ENCODE measurements at places on chromosomes 13 and 19.

- no peak for DNase-seq
These were observed 20.2 kb downstream of the SAFB start for GRCh38 chr19:5643060-5643459.

GRCh38 chr13:86862137-86862536, 809.0 kb upstream of the SLITRK5 start:
- DNase-seq, result no peak

- DNase-seq, result no peak
These were observed 61.1 kb upstream of the HMGB1 start for GRCh38 chr13:30526612-30527495.

GRCh38 chr19:41987141-41987860, 6.7 kb downstream of the ATP1A3 start:
- no peak for DNase-seq

- DNase-seq, result no peak
These were observed 498.6 kb downstream of the FGF9 start for GRCh38 chr13:22169473-22169872.

DNA sequence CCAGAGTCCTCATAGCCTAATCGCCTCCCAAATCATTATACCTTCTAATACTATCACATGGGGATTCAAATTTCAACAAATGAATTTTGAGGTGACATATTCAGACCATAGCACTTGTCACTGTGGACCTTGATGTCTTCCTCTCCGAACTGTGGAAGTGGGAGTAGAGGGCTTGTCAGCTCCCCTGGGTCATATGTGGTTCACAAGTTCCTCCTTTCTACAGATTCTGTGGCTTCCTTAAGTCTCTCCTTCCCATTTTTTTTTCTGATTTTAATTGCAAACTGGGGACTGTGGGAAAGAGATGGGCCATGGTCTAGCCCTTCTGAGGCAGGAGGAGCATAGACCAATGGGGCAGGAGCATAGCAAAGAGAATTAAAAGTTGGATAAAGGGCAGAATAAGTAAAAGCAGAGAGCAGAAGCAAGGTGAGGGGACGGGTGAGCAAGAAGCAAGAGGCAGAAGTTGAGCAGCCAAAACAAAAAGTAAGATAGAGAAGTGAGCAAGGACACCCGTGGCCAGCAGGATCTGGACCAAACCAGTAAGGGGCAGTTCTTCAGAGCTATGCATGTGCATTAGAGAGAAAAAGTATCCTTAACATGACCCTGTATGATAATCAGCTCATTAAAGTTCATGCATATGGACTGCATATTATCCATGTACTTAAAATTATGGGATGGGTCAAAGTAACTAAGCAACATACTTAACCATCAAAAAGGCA, 2.6 kb upstream of the SIGLEC7 start:
- DNase-seq, result no peak

- no peak for DNase-seq
These were observed 44.4 kb upstream of the FARP1 start for GRCh38 chr13:98098516-98098915.

GRCh38 chr13:45809801-45810394, 41.7 kb downstream of the SIAH3 start:
- DNase-seq, result no peak

GRCh38 chr19:50490991-50491472, 14.4 kb upstream of the GARIN5A start:
- DNase-seq, result no peak

DNA sequence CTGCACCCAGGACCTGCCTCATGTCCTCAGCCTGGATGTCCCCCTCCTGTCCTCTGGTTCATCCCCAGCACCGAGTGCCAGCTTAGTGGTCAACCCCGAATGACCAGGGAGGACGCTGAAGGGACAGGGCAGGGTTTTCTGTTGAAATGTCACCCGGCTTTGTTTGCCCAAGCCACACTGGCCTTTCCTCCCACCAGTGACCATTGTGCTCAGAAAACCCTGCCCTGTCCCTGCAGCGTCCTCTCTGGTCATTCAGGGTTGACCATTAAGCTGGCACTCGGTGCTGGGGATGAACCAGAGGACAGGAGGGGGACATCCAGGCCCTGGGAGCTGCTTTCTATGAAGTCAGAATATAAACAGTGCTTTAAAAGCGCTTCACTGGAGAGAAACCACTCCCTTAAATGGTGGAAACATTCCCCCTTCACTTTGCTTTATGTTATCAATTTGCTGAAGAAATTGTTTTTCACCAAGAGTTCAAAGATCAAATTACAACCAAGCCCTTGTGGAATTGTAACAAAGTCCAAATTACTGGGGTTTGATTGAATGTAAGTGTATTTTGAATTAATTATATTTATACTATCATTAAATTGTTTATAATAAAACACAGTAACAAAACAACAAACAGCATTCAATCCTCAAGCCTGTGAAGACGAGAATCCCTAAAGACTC, 21.4 kb downstream of the CARS2 start:
- no peak for DNase-seq

DNA sequence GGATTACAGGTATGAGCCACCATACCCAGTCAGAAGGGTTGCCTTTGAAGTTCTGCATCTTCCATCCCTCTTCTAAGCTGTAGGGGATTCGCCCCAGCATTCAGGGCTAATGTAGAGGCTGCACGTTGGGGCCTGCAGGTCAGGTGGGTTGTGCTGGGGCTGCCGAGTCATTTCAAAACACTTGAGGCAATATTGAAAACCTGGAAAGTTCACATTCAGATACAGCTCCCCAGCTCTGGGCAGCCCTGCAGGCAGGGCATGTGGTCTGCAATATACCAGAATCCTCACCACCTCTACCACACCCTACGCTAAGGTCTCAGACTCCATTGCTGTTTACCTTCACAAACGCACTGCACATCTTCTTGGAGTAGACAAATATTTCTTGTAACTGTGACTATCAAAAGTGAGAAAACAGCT, 24.6 kb downstream of the CCNE1 start:
- DNase-seq, result no peak

DNA sequence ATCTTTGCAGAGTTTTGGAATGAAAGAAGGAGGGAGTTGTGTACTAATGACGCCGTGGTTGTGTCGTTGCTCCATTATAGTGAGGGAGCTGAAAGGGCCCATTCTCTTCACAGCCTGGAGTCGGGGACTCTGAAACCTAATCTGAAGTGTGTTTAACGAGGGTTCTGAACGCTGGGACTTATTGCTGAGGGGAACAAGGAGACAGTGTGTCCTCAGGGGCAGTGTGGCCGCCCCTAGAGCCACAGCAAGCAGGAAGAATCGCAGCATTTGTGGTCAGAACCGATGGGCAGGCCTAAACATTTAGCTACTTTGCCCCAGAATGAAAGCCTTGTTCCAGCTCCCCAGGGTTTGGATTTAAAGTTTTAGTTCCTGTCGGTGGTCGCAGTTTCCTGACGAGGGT, 156.4 kb upstream of the RNF113B start:
- no peak for DNase-seq

DNA sequence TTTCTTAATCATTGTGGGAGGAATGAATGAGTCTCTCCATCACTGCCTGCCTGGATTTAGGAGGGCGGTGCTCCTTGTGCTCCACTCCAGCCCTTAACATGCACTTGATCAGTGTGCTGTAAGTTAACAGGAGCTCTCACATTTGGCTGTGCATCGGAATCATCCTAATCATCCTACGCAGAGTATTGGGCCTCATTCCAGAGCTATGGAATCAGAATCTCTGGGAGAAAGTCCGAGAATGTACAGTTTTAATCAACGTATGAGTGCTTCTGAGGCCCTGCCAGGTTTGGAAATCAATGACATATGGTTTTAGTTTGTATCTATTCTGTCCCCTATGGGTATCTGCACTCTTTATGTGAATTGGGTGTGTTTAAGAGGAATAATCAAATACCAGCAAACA, 34.9 kb upstream of the DCLK1 start:
- no peak for DNase-seq

DNA sequence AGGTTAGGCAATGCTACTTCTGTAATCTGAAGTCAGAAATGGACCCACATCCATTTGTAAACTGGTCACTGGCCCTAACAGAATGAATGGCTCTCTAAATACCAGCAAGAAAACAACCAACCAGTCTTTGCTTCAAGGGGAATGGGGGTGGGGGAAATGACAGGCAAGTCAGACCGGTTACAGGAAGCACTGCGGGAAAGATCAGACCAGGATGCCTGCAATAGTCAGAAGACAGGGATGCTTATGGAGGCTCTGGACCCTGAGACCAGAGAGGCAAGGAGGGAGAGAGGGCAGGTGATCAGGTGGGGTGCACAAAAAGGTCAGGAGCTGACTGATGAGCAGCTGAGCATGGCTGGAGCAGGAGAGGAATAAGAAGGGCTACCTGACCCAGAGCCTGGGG, 13.1 kb downstream of the MED26 start:
- no peak for DNase-seq

All from NAMALWA (cell line).